ENCODE measurements at places on chromosomes 12 and 14.

GRCh38 chr12:52126605-52127578 lies 47.4 kb downstream of the SMIM41 start:
- DNase-seq: no peak

- no peak for DNase-seq
These were observed at the start of gene SIX4 for GRCh38 chr14:60723907-60724618. SIX4 (minus strand) TSS chr14:60724351; CDS start chr14:60724074, 277 bp downstream.

DNA sequence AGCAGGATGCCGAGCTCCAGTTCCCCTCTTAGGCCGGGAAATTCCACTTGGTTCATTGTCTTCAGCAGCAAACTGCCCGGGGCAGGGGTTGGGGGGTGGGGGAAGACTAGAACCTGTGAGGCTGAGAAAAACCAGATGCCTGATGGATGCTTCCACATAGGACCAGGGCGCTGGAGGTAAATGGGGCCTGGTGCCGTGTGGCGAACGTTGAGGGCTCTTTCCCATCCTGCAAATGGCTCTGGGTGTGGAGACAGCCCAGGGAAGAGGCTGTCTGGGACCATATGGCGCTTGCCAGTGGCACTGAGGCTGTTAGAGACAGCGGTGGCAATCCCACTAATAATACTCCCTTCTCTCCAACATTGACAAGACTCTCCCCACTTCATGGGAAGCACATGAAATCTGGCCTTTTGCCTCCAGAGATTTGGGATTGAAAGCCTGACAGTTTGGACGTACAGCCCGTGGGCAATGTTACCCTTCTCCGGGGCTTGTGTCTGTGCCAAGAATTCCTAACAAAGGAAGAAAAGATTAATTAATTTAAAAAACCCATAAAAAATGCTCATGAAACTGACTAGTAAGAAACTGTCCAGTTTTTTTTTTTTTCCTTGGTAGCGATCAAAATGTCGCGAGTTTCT lies 44.5 kb downstream of the MAP1LC3B2 start:
- no peak for DNase-seq

DNA sequence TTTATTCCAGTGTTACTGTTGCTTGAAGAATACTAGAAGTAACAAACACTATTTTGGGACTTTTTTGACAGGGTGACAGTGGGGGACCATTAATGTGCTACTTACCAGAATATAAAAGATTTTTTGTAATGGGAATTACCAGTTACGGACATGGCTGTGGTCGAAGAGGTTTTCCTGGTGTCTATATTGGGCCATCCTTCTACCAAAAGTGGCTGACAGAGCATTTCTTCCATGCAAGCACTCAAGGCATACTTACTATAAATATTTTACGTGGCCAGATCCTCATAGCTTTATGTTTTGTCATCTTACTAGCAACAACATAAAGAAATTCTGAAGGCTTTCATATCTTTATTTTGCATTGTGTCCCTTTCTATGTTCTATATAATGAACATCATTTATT lies 44.5 kb downstream of the TMPRSS12 start:
- no peak for DNase-seq

- DNase-seq: no peak
These were observed 26.2 kb upstream of the AP4S1 start for GRCh38 chr14:30999038-30999773.

GRCh38 chr14:103107941-103108748 lies 13.6 kb downstream of the EXOC3L4 start:
- DNase-seq: no peak

DNA sequence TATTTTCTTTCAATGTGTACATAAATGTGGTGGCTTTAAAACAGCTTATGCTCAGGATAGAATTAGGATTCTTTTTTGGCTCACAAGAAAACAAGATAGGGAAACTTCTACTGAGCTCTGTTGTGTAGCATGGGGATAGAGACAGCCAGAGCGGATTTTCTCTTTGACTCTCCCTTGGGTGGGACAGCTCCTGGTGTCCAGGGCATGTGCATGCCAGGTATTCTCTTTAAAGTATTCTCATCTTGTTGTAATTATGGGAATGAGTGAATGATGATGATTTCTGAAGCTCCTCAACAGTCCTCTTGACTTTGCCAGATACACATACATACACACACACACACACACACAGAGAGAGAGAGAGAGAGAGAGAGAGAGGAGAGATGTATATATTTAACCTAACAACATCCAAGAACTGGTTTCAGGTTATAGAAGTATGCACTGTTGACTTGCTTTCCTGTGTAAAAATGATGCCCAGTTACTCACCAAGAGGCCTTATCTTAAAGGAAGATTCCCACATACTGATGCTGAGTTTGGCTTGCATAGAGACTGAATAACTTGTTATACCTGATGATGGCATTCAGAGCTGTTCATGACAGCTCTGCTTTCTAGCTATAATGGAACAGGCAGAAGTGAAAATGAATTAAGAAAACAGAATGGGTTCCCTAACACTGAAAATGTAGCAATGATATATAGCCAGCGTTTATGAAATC lies 387.5 kb downstream of the EGLN3 start:
- no peak for DNase-seq

DNA sequence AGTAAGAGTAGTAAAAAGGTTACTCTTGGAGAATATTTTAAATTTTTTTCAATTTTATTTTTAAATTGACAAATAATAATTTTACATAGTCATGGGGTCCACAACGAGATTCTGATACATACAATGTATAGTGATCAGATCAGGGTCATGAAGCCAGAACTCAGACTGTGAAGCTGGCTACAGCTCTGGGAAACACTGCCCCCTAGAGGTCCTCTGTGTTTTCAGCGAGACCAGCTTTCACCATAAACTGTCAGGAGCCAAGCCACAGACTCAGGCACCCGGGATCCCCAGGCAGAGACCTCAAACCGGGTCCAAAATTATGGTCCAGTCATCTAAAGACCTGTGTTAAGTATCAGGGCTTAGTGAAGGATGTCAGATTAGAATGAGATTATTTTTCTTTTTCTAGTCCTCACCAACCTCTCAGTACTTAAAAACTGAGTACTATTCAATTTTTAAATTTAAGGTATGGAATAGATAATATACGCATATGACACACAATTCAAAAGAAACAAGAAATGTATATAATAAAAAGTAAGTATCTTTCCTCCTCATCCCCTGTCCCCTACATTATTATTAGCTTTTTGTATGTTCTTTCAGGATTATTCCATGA lies 397.1 kb downstream of the MDGA2 start:
- peak; percentile 7 for DNase-seq

DNA sequence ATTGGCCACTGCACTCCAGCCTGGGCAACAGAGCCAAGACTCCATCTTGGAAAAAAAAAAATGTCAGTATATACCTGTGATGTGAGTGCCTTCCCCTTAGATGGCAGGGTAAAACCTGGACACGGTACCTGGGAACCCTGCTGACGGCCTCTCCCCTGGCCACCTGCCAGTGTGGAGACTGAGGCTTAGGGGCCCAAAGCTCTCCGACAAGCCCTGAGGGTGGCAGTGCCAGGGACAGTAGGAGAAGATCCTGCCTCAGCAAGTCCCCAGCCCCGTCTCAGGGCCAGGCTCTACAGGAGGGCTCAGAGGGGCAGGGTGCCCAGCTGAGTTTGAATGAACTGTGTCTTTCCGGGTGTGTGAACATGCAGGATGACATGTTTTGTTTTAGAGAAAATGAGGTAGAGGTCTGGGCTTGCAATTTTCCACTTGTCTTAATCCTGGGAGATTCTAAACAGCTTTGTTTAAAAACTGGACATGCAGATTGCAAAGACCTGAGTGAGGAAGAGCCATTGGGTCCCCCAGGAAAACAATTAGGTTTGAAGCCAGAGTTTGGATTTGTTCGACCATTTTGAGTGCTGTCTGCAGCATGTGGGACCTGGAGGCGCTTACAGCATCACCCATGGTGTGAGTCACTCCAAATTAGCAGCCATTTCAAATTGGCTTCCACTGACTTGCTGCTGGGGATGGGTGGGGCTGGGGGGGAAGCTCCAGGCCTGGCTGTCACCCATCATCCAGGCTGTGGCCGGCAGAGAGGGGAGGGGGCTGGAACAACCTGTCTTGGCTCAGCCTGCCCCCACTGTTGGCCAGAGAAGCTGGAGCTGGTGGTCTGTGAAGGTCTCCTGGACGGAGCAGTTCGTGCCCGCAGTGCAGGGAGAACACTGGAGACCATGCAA lies 10.8 kb downstream of the TSPAN9 start:
- DNase-seq: no peak

DNA sequence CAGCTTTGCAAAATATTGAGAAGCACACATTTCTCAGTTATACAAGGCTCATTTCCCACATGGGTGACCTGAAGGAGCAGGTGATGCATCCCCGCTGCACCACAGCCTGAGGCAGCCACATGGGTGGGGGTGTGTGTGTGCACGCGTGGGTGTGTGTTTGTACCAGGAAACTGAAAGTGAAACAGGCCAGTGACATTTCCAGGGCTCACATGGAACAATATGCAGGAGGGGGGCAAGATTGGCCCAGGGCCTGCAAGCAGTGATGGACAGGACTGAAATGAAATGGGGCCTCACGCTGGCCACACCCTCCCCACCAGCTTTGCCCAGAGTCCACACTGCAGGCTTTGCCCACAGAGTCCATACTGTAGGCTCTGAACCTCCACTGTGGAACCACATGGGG lies 154.2 kb upstream of the PARP11 start:
- peak; percentile 57 for DNase-seq

DNA sequence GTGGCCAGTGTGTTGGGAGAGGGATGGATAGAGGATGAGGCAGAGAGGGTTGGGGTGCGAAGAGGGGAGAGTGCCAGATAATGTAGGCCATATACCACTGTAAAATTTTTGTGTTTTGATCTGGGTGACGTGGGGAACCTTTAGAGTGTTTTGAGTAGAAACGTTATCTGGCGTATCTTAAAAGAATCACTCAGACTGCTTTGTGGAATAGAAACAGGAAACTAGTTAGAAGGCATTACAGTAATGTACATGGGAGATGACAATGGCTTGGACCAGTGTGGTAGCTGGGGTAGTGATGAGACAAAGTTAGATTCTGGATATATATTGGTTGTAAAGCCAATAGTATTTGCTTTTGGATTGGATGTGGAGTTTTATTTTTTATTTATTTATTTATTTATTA lies 20.6 kb downstream of the ATF1 start:
- no peak for DNase-seq

DNA sequence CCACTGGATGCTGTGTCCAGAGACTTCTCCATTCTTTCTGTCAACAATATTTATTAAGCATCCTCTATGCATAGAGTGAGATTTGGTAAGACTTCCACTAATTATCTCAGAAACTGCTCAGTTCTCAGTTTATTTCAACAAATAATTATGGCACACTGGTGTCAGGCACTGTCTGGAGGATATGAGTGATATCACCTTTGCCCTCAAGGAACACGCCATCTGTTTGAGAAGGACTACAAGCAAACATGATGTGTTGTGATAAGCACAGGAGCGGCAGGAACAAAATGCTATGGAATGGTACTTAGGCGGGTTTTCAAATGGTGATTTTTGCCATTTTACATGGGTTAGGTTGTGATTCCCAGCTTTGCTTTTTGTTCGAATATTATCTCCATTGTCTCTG lies 229.2 kb downstream of the DPF3 start:
- DNase-seq: no peak

- peak; percentile 53 for DNase-seq
These were observed 15.6 kb downstream of the BAG5 start for GRCh38 chr14:103546652-103547454.

DNA sequence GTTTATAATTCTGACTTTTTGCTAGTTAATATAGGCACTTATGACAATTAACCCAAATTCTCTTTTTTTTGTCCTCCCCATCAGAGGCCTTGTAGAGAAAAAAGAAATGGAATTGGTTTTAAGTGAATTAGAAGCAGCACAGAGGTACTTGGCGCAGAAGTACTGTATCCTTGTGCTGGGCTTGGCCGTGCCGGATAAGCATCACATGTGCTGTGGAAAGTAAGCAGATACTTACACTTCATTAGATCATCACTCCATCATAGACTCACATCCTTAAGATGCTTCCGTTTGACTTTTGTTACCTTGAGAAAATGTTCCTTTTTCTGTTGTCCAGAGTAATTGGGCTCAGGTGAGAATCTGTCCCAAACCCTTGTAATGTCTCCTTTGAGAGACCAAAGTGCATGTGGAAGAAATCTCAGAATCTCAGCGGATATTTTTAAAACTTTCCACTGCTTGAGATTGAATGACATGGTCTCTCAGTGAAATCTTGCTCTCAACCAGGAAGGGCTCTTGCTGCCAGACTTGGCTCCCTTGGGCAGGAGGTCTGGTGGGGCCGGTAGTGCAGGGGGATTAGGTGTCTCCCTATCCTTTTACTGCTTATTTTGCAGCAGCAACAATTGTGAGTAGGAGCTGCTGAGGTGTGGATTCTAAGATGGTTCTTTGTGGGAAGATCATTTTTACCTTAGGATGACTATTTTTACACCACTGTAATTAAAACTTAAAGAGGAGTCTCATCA lies 24.8 kb downstream of the PPP1R36 start:
- DNase-seq: no peak

GRCh38 chr12:66196806-66197205 lies 7.8 kb downstream of the IRAK3 start:
- DNase-seq: no peak

DNA sequence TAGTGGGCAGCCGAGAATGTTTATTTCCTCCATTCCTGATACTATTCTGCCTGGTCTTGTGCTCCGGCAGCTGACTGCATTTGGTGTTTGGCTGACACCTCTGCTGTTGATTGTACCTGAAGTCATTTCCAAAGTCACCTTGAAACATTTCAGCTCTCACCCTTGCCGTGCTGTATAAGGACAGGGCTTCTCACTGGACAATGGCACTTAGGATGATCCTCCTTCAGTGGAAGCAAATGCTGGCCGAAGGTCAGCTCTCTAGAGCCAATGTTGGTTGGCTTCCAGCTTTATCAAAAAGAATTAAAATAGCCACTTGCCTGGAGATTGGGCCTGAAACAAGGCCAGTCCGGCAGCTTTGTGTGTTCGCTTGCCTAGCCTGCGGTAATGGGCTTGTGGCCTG lies 44.0 kb downstream of the ACACB start:
- DNase-seq: no peak

GRCh38 chr12:15634010-15634683 lies 155.0 kb downstream of the EPS8 start:
- DNase-seq: no peak

- no peak for DNase-seq
These were observed 5.1 kb downstream of the SLC4A8 start for GRCh38 chr12:51429700-51430099.

GRCh38 chr14:80956922-80957321 lies 1.5 kb downstream of the TSHR start:
- DNase-seq: no peak

DNA sequence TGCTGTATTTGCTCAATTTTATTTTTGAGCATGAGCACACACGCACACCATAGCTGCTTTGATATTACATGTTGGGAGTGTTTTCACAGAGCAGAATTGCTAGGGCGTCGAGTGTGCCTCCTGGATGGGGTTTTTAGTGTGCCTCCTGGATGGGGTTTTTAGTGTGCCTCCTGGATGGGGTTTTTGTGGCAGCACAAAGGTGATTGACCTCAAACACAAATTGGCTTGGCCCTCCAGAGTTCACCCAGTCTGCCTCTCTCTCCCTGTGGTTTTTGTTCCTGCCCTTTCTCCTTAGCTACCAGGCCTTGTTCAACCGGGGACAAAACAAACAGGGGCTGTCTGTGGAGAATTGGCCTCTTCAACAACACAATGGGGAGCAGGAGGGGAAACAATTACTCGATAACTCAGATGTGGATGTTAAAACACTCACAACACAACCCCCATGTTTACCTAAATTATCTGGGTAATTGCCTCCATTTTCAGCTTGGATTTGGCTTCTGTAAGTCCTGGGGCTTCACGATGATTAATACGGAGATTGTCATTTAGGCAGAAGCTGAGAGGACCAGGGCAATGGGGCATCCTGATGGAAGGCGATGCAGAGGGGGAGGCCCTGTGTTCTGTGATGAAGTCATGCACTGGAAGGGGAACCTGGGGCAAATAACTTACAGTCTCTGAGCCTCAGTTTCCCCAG lies 26.9 kb downstream of the TBX3 start:
- no peak for DNase-seq

Data from stimulated activated CD4-positive, alpha-beta T cell treated with anti-CD3 and anti-CD28 coated beads, TNF-alpha, amount 100 ng/mL, for 48 hours (primary cell).